ENCODE measurements at places on chromosomes 1 and 21. TPM values are rescaled to one million over a fixed set of nuclear protein-coding genes. Genes with fewer than 3 reads are reported as not detected.

DNA sequence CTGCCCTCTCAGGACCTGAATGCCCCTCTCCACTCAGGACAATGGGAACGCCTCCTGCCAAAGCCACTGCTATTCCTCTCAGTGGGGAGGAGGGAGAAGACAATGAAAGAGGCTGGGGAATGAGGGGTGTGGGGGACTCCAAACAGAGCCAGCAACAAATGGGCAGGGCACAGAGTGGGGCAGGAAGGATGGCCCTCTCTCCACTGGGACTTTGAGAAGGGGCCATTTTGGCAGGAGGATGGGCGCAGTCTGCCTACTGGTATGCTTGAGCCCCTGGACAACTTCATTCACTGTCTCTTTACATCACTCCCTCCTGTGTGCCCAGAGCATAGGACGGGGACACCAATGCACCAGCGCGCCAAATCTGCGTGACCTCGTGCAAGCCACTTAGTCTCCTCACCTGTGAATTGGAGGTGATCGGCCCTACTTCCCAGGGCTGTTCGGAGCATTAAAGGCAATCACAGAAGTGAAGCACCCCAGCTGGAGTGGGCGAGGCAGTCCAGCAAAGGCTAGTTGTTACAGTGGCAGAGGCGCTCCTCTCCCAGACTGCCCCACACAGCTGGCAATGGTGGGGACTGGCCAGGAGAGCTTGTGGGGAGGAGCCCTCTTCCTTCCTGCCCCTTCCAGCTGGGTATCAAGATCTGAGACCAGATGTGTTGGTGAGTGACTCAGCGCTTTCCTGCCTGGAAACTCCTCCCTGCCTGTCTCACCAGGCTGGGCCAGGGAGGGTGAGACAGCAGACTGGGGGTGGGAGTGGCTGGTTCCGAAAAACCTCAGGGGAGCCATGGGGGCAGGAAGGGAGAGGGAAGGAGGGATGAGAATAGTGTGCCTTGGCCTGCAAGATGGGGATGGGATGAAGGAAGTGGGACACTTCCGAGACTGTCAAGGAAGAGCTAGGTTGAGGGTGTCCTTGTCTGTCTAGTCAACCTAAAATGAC is 22.4 kb upstream of the SYNC start:
- DNase-seq, result no peak

- no peak for DNase-seq
Measured at GRCh38 chr21:45180246-45180599, 105.8 kb downstream of the ADARB1 start.

GRCh38 chr1:21277180-21277579 is 13.1 kb downstream of the ECE1 start:
- DNase-seq, result no peak

- DNase-seq, result no peak
Measured at GRCh38 chr1:145892486-145893087, 6.9 kb upstream of the ANKRD35 start.

DNA sequence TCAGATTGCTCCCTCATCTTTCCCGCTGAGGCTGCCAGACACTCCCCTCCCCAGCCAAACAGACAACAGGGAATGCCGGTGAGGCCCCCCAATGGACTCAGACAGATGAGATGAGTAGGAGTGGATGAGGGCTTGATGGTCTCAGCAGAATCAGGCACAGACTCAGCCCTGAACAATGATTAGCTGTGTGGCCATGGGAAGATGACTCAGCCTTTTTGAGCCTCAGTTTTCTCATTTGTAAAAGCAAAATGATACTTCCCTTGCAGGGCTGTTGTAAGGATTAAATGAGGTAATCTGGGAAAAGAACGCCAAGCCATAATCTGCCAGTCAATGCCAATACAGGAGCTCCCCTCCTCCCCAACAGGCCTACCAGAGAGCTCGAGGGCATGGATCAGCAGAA is 12.4 kb downstream of the C1orf198 start:
- no peak for DNase-seq

Gene NID1
- 19.2 TPM for total RNA-seq

- DNase-seq, result no peak
Measured at GRCh38 chr1:3441410-3441847, 13.0 kb upstream of the ARHGEF16 start.

Gene LRRC8C
- total RNA-seq, result 8.5 TPM

Gene FLG
- not detected for total RNA-seq

- DNase-seq, result no peak
Measured at GRCh38 chr1:30509670-30510069, 213.7 kb downstream of the MATN1 start.

DNA sequence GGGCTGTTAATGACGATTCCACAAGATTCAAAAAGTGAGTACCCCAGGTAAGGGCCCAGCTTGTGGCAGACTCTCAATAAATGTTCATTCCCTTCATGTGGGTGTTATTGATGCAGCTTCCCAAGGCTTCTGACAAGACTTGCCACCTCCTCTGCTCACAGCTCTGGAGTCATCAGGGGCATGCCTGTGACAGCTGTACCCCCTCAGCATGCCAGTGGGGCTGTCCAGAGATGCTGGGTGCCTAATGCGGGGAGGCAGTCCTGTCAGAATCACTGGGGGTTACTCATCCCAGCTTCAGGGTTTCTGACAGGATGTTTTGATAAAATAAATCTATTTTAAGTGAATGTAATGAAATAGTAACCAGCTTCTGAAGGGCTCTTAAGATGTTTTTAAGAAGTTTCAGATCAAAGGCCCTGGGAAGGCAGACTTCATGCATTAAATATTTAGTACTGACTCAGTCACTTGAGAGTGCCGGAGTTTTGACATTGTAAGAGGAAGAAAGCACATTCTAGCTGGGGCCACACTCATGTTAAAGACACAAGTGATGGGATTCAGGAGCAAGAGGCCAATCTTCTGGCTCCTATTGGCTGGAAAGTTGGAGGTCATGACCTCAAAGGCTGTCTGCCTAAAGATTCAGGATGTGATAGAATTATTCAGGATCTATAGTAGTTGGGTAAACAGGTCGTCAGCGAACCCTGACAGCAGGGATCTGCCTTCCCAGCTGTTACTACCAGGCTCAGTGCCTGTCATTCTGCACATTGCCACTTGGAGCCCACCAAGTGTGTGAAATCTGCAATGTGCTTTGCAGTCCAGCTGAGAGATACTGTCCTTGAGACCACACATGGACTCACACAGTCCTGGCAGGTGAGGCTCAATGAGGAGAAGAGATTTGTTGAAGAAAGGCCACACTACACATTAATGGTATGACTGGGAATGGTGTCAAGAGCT is 239.6 kb upstream of the BEND5 start:
- DNase-seq, result no peak

DNA sequence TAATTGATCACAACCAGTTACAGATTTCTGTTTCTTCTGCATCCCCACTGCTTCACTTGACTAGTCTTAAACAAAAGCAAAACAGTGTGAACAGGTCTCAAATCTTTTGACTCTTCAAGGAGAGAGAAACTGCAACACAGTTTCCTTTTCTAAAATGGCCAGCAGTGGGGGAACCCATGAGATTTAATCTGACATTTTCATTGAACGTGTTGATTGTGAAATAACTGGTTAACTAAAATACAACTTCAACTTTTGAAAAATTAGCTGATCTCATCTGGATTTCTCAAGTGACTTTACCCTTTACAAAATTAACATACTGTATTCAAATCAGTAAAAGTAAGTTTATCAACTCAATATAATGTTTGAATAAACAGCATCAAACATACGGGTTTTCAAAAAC is 143.0 kb downstream of the HFM1 start:
- no peak for DNase-seq

Gene SHISAL2A
- total RNA-seq, result 0.17 TPM

Gene PLEKHA6
- 10.4 TPM for total RNA-seq

DNA sequence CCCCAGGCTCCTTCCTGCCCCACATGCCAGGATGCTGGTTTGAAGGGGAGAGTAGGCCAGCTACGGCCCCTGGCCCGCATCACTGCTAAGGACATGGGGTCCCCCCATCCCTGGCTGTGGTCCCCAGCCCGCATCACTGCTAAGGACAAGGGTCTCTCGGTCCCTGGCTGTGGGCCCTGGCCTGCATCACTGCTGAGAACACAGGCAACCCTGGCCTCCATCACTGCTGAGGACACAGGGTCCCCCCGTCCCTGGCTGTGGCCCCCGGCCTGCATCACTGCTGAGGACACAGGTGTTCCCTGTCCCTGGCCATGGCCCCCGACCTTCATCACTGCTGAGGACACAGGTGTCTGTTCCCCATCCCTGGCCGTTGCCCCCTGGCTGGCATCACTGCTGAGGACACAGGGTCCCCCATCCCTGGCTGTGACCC is 448 bp upstream of the OBSCN start:
- no peak for DNase-seq

GRCh38 chr1:212688341-212689047 is 11.1 kb downstream of the BATF3 start:
- DNase-seq, result no peak

Gene C1orf94
- not detected for total RNA-seq

DNA sequence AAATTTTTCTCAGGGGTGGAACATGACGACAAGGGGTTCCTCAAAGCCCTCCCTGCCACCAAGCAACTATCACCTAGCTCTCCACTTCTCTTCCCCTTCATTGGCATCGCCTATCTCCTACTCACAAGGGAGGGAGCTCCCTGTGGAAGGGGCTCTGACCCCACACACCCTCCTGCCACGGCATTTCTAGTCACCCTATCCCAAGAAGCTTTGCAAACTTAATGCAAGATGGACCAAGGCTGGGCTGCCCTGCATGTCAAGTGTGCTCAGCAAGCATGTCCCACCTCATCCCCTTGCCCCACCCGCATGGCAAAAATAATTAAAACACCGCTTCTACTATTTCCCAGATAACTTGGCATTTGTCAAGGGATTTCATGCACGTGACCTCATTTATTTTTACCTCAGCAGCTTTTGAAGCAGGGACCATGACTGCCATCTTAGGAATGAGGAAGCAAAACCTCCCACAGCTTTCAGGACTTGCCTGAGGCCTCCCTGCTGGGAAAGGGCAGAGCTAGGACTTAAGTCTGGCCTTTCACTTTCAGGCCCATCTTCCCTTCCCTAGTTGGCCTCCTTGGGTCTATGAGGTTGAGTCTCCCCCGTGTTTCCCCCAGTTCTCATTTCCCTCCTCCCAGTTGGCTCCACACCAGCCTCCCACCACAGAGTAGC is 161.3 kb downstream of the TSEN15 start:
- DNase-seq, result peak; percentile 92

Gene SUSD4
- total RNA-seq, result 0.07 TPM

Measured in epithelial cell of proximal tubule (primary cell).